ENCODE measurements at places on chromosomes 7 and 10. TPM values are rescaled to one million over a fixed set of nuclear protein-coding genes. Genes with fewer than 3 reads are reported as not detected.

DNA sequence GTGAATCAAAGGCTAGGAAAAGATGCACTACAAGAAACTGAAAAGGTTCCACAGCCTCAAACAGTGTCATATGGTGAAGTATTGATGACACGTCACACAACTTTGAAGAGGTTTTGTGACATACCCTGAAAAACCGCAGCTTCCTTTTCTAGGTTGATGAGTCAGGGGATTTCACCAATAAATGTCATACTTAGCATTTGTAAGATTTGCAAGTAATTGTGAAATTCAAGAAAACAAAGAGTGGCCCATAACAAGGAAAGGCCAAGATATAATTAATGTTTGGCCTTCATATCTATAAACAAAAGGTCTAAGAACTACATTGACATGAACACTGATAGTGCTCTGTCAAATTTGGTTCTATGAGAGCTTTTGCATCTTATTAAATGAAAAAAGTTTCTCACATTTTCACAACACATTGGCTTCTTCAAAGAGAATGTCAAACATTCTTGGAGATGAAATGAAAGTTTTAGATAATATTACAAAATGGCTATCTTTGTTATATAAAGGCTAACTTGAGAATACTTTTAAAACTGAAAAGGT is 62.0 kb upstream of the NAMPT start:
- DNase-seq = peak; percentile 61

DNA sequence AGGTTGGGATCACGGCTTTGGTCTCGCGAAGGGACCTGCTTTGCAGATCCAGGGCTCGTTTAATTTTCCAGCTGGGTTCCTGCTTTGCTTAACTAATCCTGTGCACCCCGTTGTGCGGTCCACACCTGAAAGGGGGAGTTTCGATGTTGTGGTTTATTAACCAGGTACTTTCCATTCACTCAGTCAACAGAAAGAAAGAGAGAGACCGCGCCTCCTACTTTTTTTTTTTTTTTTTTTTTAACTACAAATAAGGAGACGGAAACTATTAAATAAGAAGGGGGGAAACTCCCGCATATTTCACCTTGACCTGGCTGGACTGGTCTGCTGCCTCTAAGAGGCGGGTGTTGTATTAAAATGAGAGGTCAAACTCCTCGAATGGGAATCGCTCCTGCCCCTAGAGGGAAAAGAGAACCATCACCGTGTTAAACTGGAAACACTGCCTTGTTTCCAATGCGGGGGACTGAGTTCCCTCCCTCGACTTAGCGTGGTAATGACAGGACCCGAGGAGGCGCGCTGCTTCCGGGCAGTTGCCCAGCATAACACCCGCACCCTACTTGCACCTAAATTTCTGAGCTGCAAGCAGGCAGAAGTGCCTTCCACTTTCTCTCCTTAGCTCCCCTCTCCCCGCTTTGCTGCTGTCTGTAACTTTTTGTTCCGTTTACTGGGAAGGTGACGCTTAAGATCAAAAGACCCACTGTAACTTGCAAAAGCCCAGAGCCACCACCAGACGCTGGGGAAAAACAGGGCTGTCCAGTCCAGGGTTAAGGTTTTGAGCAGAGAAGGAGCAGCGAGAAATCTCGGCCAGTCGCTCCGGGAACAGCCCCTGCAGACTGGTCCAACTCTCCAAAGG is 1.1 kb upstream of the ITGB8 start:
- peak; percentile 23 for DNase-seq

DNA sequence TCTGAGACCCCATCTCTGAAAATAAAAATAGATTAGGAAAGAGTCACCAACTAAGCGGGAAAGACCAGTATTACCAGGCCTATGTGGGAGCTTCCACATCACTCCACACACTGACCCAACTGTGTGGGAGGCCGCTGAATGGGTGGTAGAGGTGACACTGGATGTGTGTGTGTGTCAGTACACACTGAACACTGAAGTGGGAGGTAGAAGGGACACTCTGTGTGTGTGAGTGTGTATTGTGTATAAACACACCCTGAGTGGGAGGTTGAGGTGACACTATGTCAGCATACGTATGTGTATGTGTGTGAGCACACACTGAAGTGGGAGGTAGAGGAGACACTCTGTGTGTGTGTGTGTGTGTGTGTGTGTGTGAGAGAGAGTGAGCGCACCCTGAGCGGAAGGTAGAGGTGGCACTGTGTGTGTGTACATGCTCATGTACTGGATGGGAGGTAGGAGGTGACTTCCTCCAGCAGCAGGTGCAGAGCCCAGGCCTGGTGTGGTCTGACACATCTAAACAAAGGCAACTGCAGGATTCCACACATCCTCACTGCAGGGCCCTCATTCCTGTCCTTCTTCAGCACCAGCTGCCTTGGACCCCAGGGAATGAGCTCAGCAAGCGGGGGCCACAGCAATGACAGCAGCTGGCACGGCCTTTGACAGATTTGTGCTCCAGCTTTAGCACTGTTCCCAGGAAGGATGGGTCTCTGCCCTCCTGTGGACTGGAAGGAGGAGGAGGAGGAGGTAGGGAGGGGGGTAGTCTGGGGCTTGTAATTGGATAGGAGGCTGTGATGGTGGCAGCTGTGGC is 26.5 kb upstream of the RBM20 start:
- DNase-seq = no peak

DNA sequence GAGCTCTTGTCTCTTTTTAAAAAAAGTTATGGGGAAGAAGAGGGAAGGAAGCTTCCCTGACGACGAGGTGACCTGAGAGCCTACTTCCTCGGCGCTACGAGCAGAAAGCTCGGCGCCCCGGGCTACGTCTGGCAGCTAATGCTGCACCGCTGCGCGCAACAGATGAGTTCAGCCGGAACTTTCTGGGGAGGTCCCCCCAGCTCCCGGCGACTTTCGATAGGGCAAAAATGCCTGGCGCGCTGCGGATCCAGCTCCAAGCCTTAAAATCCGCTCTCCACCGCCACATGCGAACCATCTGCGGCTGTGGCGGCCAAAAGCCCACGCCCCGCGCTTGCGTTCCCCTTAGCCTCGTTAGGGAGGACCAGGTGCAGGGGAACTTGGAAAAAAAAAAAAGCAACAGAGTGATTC is 621 bp downstream of the P4HA1 start:
- DNase-seq = peak; percentile 84

- peak; percentile 67 for DNase-seq
Observed at GRCh38 chr10:80465839-80466590, 11.9 kb downstream of the TSPAN14 start.

GRCh38 chr10:30425336-30426075 is 8.5 kb upstream of the MAP3K8 start:
- no peak for DNase-seq

Gene RAB18
- total RNA-seq = 54.0 TPM

Gene FAM25C
- not detected for total RNA-seq

GRCh38 chr10:113475381-113475807 is 77.5 kb upstream of the HABP2 start:
- no peak for DNase-seq

DNA sequence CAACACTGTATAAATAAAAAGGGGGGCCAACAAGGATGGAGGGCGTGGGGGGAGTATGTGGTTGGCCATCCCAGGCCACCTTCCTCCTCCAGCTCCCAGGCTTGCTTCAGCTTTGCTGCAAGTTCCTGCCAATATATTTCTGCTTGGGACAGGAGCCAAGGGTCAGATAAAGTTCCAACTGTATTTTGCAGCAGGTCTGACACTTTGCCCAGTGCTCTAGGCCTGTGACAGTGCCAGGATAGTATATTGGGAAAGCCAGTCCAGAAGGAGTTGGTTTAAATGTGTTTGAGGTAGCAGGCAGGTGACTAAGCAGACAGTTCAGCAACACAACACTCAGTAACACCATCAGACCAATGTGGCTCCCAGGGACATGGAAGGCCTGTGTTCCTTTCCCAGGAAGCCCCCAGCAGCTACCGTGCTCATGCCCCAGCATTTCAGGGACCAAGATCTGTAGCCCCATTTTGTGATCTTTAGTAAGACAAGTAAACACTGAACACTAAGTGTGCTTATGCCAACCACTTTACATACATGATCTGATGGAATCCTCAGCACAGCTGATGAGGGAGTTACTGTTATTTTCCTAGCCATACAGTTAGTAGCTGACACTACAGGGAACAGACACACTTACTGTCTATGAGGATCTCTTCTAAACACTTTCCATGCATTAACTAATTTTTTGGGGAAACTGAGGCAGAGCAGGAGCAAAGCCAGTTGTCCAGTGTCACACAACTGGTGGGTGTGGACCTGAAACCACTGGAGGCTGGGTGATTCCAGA is 38.9 kb downstream of the DNAJB12 start:
- DNase-seq = no peak

- DNase-seq = no peak
Observed at GRCh38 chr7:120412139-120413050, 139.4 kb downstream of the KCND2 start.

- DNase-seq = peak; percentile 68
Observed at GRCh38 chr10:29482591-29483431, 152.0 kb downstream of the SVIL start.

GRCh38 chr7:48101968-48102367 is 12.9 kb downstream of the UPP1 start:
- DNase-seq = peak; percentile 47

Gene ITIH5
- total RNA-seq = not detected

Gene TBATA
- total RNA-seq = not detected

All from activated CD4-positive, alpha-beta memory T cell treated with anti-CD3 and anti-CD28 coated beads for 36 hours (primary cell).